Hindlimb muscle (tissue), 1 donor: ENCODE measurements at places on chromosomes 3 and 15. TPM values are rescaled to one million over a fixed set of nuclear protein-coding genes. Genes with fewer than 3 reads are reported as not detected.

Gene SLC51A
- polyA plus RNA-seq: 7.8 TPM

Gene EXD1
- polyA plus RNA-seq: 0.12 TPM

GRCh38 chr3:36488077-36488789 lies 107.9 kb downstream of the STAC start:
- no peak for DNase-seq

DNA sequence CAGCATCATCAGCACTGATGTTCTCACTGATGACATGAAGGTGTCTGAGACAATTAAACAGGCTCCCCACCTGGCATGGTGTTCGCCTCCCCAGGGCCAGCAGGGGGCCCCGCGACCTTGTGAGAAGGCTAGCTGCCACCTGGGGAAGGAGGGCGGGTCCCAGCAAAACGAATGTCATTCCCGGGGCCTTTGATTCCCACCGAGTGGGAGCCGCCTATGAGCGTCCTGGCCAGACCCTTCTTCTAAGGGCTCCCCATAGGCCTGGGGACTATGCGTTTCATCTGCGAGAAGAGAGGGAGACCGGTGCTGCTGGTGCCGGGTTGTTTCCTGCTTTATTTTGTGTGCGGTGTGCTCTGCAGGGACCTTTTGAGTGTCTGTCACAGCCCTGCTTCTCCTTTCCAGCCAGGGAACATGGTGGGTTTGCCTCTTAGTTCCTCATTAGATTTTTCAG lies 20.5 kb upstream of the MINDY4B start:
- DNase-seq: no peak

Gene MCF2L2
- 0.21 TPM for polyA plus RNA-seq

Gene RASGRP1
- polyA plus RNA-seq: 0.54 TPM

Gene PEAK1
- 39.8 TPM for polyA plus RNA-seq

GRCh38 chr3:131658115-131658514 lies 155.3 kb upstream of the MRPL3 start:
- no peak for DNase-seq

GRCh38 chr3:48619541-48620524 lies 1.7 kb downstream of the TMEM89 start:
- no peak for DNase-seq

DNA sequence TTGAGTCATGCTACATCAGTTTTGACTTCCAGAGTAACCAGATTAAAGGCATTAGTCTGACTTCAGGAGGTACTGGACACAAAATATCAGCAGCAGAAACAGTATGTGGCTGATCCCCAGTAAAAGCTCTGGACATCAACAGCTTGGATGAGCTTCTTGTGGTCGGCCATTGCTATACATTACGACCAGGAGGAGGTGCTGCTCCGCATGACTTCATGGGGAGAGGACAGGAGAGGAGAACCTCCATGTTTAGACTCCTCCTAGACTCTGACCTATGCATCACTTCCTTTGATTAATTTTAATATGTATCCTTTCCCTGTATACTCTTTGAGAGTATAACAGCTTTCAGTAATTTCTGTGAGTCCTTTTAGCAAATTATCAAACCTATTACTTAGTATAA lies 285.6 kb upstream of the ARHGEF26 start:
- DNase-seq: no peak

GRCh38 chr15:66619152-66619903 lies 53.5 kb upstream of the LCTL start:
- peak; percentile 77 for DNase-seq

Gene FBN1
- 180 TPM for polyA plus RNA-seq

Gene GUCA1C
- not detected for polyA plus RNA-seq

DNA sequence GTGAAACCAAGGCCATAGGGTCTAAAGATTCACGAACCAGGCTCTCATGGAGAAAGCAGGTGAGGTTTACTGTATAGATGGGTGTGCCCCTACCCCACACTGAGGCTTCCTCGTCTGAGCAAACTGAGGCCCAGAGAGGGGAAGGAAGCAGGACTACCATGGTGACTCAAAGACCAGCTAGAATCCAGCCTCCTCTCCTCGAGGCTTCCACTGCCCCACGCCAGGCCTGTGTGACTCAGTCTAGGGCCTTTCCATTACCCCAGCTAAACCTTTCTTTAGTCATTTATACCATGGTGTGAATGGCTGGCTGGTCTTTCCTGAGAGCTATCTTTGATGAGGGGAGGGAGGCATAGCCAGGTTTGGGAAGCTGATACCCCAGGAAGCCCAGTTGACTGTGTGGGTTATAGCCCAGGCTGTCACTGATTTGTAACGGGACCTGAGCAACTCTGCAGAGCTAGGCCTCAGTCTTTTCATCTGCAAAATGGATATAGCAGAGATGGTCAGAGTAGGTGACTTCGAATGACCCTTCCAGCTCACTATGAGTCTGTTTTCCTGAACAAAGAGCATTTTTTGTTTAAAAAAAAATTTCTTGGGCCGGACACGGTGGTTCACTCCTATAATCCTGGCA lies 3.0 kb upstream of the RHO start:
- DNase-seq: no peak

Gene KNG1
- 0.06 TPM for polyA plus RNA-seq

DNA sequence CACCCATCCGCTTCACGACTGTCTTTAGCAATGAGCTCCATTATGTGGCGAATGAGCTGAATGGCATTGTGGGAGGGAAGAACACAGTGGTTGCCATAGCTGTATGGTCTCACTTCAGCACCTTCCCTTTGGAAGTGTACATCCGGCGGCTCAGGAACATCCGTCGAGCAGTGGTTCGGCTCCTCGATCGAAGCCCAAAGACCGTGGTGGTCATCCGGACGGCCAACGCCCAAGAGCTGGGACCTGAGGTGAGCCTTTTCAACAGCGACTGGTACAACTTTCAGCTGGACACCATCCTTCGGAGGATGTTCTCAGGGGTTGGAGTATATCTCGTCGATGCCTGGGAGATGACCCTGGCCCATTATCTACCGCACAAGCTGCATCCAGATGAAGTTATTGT lies 27.8 kb upstream of the NFKBIZ start:
- no peak for DNase-seq

- DNase-seq: no peak
These were observed 14.8 kb downstream of the IL1RAP start for GRCh38 chr3:190528706-190529105.

GRCh38 chr3:7917443-7918151 lies 584.0 kb upstream of the LMCD1 start:
- DNase-seq: no peak

GRCh38 chr3:154135511-154136173 lies 14.5 kb downstream of the ARHGEF26 start:
- DNase-seq: no peak

Gene CYP1A1
- not detected for polyA plus RNA-seq

DNA sequence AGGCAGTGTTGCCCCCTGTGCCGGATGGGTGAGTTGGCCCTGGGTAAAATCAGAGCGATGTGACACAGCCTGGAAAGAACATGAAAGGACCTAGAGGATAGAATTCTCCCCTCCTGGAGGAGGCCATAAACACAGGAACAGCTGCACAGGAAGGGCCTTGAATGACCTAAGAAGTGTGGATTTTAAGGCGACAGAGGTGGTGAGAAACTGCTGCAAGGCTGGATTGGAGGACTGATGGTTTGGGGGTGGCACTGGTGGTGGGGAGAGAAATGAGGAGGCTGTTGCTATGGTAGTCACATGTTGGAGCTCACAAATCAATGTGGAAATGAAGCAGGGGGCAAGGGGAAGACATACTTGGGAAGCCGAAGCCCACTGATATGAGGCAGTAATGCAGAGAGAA lies 13.8 kb downstream of the XIRP1 start:
- no peak for DNase-seq

Gene MNS1
- 5.1 TPM for polyA plus RNA-seq

DNA sequence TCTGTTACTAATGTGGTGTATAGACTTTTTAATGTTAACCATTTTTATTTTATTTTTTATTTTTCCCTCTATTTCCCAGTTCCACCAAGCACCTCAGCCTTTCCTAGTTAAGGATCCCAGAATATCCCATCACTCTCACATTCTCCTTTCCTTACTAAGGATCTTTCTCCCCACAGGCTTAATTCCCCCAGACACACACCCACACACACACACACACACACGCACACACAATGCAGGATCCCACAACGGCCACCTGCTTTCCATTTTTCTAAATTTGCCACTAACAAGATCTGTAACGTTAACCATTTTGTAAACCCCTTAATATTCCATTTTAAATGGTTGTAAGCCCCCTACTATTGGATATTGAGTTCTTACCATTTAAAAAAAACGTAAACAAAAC lies 404.1 kb downstream of the ZIC1 start:
- DNase-seq: no peak

DNA sequence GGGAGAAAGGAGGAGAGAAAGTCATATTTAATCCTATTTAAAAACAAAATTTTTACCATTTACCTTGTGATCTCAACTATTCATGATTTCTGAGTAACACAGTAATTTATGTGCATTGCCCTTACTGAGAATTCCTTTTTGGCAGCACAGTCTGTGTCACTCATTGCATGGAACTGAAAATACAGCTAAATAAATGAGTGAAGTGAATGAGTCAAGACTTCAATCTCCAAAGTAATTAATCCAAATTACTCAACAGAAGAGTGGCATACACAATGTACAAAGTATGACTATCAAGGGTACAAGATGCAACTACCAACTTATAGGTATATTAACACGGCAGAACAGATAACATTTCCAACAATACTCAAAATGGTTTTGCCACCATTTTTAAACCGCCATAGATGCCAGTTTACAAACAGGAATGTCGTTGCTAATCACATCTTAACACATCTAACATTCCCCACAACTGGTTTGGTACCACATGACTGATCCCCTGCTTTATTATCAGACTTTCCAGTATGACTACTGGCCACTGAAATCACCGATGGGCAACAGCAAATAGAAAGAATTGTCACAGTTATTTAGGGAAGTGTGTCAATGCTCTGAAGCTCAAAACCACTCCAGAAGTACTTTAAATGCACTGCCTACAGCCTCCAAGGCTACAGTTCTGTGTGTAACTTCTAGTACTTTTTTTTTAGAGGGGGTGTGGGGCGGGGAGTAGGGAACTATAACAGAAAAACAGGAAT lies 410.4 kb downstream of the SHQ1 start:
- no peak for DNase-seq

DNA sequence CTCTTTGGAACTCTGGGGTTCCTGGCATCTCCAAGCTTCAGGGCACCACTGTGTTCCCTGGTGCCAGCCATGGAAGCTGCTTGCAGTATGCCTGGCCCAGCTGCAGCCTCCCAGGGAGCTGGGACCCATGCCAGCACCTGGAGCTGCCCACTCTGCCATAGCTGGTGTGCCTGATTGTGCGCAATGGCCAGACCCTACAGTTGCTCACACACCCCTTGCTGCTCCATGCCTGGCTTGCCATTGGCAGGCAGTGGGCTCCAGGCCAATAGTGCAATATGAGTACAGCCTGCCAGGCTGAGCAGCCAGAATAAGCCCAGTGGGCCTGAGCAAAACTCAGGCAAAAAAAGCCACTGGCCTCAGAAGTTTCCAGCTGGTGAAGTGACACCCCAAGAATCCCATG lies 43.8 kb upstream of the LRRFIP2 start:
- no peak for DNase-seq

GRCh38 chr3:99013777-99014315 lies 112.4 kb upstream of the DCBLD2 start:
- no peak for DNase-seq

Gene LRRC34
- polyA plus RNA-seq: 3.3 TPM

Gene MKRN3
- polyA plus RNA-seq: 2.4 TPM

- no peak for DNase-seq
These were observed 10.0 kb upstream of the HCLS1 start for GRCh38 chr3:121670676-121671075.

GRCh38 chr3:62246094-62246493 lies 127.3 kb downstream of the FEZF2 start:
- no peak for DNase-seq

DNA sequence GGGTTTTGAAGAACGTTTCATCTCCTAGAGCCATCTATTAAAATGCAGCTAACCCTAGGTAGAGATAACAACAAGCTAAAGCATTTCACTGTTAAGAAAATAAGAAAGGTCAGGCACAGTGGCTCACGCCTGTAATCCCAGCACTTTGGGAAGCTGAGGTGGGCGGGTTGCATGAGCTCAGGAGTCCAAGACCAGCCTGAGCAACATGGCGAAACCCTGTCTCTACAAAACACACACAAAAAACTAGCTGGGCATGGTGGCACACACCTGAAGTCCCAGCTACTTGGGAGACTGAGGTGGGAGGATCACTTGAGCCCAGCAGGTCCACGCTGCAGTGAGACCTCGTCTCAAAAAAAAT lies 5.4 kb upstream of the TBC1D5 start:
- no peak for DNase-seq

GRCh38 chr3:112394003-112394640 lies 61.2 kb downstream of the CD200 start:
- DNase-seq: no peak

DNA sequence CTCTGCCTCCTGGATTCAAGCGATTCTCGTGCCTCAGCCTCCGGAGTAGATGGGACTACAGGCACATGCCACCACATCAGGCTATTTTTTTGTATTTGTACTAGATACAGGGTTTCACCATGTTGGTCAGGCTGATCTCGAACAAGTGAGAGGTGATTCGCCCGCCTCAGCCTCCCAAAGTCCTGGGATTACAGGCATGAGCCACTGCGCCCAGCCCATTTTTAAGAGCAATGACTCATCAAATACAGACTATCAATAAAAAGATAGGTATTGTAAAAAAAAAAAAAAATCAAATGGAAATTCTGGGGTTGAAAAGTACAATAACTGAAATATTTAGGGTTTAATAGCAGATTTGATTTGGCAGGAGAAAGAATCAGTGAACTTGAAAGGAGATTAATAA lies 129.0 kb downstream of the TJP1 start:
- DNase-seq: no peak

GRCh38 chr3:145906301-145906700 lies 254.7 kb downstream of the PLOD2 start:
- DNase-seq: no peak
